NCI-H1092 (cell line): ENCODE measurements at places on chromosomes 5 and 9.
A peak's percentile ranks its signal among the peaks of the same experiment; 100 is the strongest.

GRCh38 chr5:159510282-159510681, 180.0 kb upstream of the IL12B start:
- DNase-seq = no peak

GRCh38 chr5:10505517-10506095, 58.3 kb upstream of the ANKRD33B start:
- no peak for DNase-seq

DNA sequence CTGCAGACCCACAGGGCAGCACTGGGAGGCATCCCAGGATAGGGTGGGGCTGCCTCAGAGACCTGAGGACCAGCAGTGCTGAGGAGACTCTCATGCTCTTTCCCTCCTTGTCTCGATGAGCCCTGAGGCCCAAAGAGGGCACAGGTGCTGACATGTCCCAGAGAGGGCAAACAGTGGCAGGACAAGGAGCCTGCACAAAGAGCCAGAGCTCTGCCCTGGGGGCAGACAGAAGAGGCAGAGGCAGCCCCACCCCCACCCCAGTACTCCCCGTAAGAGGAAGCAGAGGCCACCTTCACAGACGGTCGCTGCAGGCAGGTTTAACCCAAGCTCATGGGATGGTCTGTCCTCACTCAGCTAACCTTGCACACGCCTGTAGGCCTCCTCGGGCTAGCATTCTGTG, 29.4 kb upstream of the TTLL11 start:
- DNase-seq = no peak

DNA sequence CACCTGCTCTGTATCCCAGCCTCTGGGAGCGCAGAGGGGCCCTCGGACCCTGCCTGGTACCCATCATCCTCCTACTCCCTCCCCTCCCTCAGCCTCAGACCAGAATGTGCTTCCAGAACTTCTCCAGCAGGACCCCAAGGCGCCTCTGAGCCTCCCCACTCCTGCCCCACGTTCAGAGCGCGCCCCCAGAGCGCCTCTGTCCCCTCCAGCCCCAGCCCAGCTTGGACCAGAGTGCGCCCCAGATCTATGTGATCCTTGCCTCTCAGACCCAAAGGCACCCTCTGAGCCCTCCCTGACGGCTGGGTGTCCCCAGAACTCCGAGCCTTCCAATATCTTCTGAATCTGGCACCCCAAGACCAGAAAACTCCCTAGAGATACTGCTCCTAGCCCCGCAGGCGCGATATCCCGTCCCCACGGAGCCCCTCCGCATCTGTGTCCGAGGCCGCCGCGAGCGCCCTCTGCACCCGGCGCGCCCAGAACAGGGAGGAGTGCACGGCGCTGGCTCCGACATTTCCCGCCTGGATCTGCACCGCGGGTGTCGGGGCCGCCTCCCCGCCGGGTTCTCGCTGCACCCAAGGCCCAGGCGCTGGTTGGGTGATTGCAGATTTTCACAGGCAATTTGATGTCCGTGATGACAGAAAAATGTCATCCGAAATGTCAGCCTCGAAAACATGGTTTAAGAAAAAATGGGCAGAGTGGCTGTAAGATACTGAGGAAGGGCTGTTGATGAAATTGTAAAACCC, 522 bp downstream of the BHMT start:
- no peak for DNase-seq

DNA sequence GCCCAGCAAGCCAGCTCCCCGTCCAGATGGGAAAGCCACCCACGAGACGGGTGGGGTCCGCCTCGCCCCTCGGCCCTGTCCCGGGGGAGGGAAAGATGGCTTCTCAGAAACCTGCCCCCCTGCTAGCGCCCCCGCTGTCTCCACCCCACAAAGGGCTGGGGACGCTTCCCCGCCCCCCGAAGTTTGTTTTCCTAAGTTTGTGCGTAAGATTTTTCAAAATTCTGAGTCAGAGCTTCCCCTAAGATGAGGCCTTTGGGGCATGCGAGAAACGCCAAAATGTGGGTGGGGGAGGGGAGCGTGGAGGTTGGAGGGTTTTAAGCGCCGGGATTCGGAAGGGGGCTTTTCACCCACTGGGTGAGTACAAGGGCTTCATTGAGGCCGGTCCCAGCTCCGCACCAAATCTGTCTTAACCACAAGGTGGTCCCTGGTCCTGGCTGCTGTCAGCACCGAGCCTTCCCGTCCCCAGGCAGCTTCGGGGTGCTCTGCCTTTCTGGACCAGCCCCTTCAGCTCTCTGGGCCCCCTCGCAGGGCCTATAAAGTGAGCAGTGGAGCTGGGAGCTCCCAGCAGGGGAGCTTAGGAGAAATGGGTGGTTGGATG, 32.3 kb downstream of the PRRX2 start:
- DNase-seq = no peak

DNA sequence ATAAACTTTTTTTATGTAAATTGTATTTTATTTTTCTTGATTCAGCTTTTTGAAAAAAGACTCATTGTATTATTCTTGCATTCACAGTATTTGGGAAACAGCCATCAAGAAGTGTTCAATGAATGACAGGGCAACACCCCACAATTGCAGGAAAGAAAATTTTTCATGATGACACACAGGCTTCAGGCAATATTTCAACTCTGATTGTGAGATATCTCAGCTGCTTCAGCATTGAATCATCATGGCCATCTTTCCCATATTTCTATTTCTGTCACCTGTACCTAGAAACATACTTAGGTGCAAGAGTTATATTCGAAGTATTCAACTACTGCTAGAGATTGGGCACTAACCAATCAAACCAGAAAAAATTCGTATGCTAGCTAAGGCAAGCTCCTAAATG, 446.0 kb downstream of the ISL1 start:
- DNase-seq = no peak

- no peak for DNase-seq
Observed at GRCh38 chr5:177249761-177250537, 53.6 kb downstream of the RAB24 start.

- no peak for DNase-seq
Observed at GRCh38 chr5:125338440-125339174, 592.2 kb upstream of the ZNF608 start.

DNA sequence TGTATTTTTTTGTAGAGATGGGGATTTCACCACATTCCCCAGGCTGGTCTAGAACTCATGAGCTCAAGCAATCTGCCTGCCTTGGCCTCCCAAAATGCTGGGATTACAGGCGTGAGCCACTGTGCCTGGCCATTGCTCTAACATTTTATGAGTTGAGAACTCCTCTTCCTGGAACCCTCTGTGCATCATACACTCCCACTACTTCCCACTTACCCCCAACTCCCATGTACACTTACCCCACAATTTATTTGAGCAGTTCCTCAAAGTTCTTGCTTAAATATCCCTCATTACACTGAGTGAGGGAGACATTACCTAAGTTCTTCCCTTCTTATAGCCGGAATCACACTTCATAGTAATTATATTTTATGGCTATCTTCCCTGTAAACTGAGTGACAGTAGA, 42.9 kb upstream of the GALNT10 start:
- DNase-seq = no peak

- no peak for DNase-seq
Observed at GRCh38 chr9:37191403-37192089, 71.2 kb downstream of the ZCCHC7 start.

GRCh38 chr5:113102121-113102531, 125.5 kb downstream of the DCP2 start:
- DNase-seq = no peak

GRCh38 chr9:95005278-95006143, 279.0 kb downstream of the AOPEP start:
- peak; percentile 24 for DNase-seq

- DNase-seq = no peak
Observed at GRCh38 chr9:96067600-96067999, 192.1 kb downstream of the ERCC6L2 start.

GRCh38 chr9:89993678-89994630, 389.1 kb downstream of the GADD45G start:
- DNase-seq = no peak

- DNase-seq = no peak
Observed at GRCh38 chr5:91007780-91008402, 375.2 kb downstream of the ARRDC3 start.

- DNase-seq = no peak
Observed at GRCh38 chr5:170614065-170614490, 110.3 kb downstream of the KCNIP1 start.

- no peak for DNase-seq
Observed at GRCh38 chr9:120928015-120928482, 1.5 kb upstream of the TRAF1 start.

- no peak for DNase-seq
Observed at GRCh38 chr5:6749026-6749716, 35.9 kb downstream of the TENT4A start.

- no peak for DNase-seq
Observed at GRCh38 chr9:77514886-77515711, 133.0 kb downstream of the GNA14 start.

DNA sequence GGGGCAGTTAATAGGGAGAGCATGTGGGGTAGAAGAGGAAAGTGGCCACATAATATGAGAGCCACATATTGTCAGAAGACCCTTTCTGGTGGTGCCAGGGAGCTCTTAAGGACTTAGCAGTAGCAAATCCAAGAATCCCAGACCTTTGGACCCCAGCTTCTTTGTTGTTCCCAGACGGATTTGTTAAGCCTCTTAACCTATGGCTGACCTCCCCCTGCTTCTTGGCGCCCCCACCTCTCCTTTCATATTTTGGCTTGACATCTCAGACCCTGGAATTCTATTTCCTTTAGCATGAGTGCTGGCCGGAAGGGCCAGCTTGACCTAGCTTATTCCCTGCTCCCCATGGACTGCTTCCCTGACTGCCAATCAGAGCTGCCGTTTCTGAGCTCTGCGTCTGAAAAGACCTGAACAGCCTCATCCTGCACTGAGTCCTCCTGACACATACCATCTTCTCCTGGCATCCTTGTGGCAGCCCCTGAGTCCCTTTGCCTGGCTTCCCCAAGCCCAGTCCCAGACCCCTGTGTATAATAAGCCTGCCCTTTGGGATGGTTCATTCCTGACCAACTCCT, 116.3 kb downstream of the PRKACG start:
- no peak for DNase-seq

GRCh38 chr5:6322163-6322713, 56.1 kb downstream of the MED10 start:
- no peak for DNase-seq

GRCh38 chr5:149643781-149644180, 62.5 kb downstream of the ARHGEF37 start:
- no peak for DNase-seq

GRCh38 chr9:3054017-3054586, 210.2 kb upstream of the PUM3 start:
- DNase-seq = no peak

DNA sequence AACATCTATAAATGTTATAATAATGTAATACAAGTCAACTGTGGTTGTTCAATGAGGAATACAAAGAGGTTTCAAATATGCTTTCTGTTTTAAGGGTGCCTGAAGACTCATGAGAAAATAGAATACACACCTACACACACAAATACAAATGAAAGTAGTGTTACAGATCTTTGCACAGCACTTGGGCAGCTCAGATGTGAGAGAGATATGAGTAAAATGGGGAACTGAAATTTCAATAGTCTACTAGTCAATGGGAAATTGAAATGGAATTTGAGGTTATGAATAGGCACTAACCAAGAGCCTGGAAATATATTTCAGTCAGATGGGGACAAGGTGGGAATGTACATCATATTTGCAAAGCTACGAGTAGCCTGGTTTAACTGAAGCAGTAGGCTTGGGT, 96.6 kb downstream of the ISL1 start:
- DNase-seq = no peak

GRCh38 chr5:172683645-172684471, 42.8 kb downstream of the NEURL1B start:
- no peak for DNase-seq

GRCh38 chr9:97935276-97935675, 2.7 kb downstream of the HEMGN start:
- no peak for DNase-seq

DNA sequence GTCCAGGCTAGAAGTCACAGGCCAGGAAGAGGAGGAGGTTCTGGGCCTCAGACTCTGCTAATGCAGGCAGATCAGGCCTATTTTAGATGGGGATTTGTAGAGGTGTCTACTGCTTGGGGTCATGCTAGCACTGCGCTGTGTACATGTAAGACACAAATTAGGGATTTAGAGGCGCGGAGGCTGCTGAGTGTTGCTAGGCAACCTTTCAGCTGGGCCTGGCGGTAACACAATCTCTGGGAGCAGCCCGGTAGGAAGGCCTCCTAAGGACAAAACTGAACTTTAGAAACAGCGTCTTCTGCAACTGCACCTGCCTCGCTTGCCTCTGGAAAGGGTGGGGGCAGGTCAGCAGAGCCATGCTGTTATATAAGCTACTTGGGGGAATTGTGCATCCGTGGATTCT, 147.9 kb downstream of the MACROH2A1 start:
- DNase-seq = no peak

DNA sequence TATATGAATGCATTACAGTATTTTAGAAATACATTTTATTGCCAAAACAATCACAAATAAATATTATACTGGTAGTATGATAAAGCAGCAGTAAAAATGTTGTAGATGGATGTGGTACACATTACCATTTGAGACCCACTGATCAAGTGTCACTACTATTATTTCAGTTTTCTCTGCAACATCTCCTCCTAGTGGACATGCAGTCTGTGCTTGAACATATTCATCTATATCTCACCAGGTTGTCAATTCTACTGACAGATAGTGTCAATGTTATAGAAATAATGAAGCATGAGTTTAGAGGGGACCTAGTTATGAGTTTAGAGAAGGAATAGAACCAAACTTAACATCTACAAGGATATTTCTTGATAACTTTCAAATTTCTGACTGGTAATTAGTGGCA, 39.2 kb upstream of the ELOVL7 start:
- DNase-seq = no peak

DNA sequence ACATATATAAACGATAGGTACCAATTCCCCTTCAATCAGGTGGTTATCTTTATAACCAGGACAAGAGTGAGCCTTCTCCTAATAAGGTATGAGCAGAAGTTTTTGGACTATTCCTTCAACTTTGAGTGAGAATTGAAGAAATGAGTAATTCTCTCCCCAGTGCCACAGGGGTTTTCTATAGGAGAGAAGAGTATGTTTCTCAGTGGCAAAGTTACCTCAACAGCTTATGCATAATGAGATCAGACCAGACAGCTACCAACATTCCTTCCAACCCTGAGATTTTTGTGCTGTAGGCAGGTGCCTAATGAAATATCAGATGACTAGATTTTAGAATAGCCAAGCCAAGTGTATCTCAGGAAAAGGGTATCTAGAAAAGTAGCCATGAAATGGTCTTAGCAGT, 40.9 kb downstream of the ABLIM3 start:
- no peak for DNase-seq

DNA sequence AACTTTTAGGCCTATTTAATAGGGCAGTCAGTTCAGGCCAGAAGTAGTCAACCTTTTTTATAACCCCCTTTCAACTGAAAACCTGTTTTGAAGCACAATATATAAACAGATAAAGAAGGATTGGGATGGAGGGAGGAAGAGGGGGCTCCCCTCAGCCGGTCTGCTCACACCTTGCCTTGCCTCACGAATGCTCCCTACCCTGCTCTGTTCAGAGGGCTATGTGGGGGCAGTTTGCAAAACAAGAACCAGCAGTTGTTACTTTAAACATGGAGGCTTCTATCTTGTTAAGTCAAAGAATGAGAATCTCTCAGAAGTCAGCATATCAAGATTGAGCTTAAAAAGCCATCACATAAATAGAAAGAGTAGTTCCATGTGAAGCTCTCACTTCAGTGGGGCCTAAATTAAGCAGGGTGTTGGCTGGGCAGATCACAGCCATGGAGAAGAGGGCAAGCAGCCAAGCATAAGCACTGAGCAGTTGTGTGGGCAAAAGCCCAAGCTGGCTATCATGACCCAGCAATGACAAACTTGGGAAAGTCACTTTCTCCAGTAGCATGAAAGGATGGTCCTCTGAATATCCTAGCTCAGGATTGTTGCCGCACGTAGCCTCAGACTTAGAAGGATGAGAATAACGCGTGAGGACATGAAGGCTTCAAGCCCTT, 70.6 kb downstream of the ALDH1A1 start:
- no peak for DNase-seq
